Stimulated activated CD4-positive, alpha-beta T cell treated with anti-CD3 and anti-CD28 coated beads, Interleukin-1b, Interleukin-23, amount 100 ng/mL, for 24 hours (primary cell): ENCODE measurements at places on chromosomes 5 and 9.

- DNase-seq, result no peak
These were observed 245.9 kb downstream of the ACTL7B start for GRCh38 chr9:108609897-108610253.

GRCh38 chr5:159787837-159788236, 128.4 kb upstream of the ADRA1B start:
- DNase-seq, result no peak

- no peak for DNase-seq
These were observed 2059.1 kb upstream of the CDH6 start for GRCh38 chr5:29134418-29134817.

GRCh38 chr9:72907421-72907820, 45.4 kb downstream of the ALDH1A1 start:
- DNase-seq, result no peak

DNA sequence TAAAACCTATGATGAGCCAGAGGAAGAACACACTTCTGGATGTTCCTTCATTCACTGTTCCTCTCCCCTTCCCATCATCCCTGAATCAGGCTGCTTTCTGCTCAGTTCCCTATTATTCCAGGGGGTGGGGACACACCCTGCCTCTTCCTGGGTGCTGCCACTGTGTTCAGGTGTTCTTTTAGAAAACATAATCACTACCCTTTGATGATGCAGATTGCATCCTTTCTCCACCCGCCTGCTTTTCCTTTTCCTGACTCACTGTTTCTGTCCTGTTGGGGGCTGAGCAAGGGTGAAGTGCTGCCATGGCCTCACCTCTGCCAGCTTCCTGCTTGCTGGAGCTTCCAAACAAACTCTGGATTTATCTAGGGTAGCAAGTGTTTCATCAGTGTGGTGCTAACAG, 331.9 kb upstream of the GRIA1 start:
- no peak for DNase-seq

DNA sequence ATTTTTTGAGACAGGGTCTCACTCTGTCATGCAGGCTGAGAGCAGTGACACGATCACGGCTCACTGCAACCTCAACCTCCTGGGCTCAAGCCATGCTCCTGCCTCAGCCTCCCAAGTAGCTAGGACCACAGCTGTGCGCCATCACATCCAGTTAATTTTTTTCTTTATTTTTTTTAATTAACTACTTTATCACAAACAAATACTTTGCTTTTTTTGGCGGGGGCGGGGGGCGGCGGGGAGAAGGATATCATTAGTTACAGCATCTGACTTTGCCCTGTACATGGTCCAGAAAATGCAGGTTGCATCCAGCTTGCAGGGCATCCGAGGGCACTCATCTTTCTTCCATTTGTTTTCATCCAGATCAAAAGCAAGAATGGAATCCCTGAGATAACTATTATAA, 201.8 kb upstream of the IER5L start:
- DNase-seq, result no peak

GRCh38 chr9:127816362-127816725, 13.7 kb downstream of the FPGS start:
- DNase-seq, result no peak

DNA sequence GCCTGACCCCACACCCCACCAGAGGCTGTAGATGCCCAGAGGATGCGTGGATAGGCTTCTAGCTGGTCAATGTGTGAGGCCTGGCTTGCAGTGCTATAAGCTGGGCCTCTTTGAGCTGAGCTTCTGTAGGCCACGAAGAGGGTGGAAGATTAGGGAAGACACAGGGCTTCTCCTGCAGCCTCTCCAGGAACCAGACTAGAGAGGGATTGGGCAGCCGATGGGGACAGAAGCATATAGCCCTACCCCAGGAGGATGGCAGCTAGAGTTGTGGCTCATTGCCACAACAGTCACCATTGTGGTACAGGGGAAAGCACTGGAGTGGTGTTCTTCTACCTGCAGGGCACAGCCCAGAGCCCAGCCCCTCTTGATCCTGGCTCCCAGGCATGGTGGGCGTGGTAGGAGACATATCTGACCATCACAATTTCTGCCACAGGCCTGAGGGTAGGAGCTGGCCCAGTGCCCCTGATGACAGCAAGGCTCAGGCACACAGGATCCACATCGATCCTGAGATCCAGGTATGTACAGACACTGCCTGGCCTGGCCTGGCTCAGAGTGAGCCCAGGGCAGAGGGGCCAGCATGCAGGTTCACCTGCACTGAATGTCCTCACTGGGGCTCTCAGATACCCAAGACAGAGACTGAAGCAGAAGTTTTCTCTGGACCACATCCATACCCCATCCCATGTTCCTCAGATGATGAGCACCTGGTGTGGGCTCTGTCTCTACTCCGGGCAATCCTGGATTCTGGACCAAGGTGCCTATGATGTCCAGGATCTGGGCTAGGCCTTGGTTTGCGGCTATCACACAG, 8.7 kb downstream of the PDLIM4 start:
- no peak for DNase-seq
